NCI-H226 (cell line): ENCODE measurements at places on chromosomes 5 and 9.
A peak's percentile ranks its signal among the peaks of the same experiment; 100 is the strongest.

DNA sequence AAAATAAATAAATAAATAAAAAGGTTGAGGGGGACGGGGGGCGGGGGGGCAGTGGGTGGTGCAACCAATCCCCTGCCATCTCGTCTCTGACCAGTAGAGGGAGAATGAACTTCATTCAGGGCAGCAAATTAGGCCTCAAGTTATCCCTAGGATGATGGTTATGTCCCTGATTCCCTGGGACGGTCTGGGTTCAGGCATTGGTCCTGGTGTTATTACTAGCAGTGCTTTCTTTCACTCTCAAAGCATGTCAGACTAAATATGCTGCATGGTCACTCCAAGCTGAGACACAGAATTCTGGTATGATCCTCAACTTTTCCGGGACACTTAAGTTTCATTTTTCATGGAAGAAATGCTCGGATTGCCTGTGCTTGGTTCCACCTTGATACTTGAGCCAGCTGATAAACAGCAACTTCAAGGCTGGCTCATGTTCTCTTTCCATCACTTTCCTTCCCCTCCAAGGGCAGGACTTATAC lies 59.4 kb downstream of the DAP start:
- peak; percentile 21 for DNase-seq

DNA sequence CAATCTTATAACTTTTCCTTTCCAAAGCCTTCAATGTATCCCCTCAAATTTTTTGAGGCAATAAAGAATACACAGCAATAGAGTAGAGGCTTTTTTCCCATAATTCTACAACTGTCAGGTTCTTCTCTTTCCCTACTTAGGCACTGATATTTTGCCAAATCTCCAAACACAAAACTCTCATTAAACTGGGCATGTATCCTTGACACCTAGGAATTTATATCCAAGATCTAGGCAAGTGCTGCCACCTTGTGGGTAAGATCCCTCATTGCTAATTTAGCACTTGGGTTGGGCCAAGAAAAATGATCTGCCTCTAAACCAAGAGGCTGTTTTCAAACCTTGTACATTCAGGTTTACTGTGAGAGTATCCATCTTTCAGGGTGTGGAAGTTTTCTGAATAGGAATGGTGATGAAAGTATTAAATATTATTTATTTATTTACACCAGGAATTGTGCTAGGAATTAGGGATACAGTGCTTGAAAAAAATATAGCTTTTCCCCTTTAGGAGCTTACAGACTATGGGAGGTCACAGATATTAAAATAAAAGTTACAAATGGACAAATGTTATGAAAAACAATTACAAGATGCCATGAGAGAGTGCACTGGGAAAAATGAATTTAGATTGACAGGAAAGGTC lies 17.6 kb downstream of the TSTD2 start:
- no peak for DNase-seq

GRCh38 chr9:92444841-92445240 lies 20.6 kb upstream of the OMD start:
- DNase-seq = no peak

DNA sequence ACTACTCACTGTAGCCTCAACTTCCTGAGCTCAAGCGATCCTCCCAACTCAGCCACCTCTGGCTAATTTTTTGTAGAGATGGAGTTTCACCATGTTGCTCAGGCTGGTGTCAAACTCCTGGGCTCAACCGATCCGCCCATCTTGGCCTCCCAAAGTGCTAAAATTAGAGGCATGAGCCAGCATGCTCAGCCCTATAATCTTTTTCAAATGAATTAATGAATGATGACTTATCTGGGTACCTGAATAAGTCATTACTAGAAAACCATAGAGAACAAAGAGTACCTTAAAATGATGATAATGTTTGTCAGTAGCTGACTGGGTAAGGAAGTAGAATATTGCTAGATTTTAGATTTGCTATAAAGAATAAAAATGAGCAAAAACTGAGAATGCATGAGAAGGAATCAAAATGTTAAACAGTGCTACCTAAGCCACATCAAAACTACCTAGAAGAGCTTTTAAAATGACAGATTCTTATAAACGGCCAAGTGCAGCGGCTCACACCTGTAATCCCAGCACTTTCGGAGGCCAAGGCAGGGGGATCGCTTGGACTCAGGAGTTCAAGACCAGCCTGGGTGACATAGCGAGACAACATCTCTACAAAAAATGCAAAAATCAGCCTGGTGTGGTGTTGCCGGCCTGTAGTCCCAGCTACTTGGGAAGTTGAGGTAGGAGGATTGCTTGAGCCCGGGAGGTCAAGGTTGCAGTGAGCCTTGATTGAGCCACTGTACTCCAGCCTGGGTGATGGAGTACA lies 13.6 kb downstream of the FNBP1 start:
- no peak for DNase-seq

DNA sequence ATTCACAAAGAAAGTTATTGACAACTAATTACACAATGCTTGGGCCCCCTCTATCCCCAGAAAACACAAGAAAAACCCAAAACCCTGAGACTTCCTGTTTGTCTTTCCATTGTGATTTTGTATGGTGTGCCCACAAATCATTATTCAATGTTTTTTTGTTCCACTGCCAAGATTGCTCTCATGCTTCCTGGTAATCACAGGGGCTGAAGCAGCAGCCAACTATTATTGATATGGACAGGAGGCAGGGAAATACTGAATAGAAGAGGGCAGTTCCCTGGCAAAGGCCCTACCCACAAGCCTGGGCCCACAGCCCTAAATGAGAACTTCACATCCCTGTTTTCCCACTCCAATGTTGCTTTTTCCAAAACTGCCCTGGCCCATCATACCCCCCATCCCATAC lies 21.5 kb upstream of the RFK start:
- DNase-seq = no peak

DNA sequence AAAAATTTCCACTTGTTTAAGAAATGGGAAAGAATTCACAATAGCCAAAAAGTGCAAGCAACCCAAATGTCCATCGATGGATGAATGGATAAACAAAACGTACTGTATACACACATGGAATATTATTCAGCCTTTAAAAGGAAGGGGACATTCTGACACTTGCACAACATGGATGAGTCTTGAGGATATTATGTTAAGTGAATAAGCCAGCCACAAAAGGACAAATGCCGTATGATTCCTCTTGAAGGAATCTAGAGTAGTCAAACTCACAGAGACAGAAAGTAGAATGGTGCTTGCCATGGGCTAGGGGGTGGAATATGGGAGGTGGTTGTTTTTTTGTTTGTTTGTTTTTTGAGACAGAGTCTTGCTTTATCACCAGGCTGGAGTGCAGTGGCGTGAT lies 3.8 kb upstream of the ATP6V0E1 start:
- DNase-seq = no peak

DNA sequence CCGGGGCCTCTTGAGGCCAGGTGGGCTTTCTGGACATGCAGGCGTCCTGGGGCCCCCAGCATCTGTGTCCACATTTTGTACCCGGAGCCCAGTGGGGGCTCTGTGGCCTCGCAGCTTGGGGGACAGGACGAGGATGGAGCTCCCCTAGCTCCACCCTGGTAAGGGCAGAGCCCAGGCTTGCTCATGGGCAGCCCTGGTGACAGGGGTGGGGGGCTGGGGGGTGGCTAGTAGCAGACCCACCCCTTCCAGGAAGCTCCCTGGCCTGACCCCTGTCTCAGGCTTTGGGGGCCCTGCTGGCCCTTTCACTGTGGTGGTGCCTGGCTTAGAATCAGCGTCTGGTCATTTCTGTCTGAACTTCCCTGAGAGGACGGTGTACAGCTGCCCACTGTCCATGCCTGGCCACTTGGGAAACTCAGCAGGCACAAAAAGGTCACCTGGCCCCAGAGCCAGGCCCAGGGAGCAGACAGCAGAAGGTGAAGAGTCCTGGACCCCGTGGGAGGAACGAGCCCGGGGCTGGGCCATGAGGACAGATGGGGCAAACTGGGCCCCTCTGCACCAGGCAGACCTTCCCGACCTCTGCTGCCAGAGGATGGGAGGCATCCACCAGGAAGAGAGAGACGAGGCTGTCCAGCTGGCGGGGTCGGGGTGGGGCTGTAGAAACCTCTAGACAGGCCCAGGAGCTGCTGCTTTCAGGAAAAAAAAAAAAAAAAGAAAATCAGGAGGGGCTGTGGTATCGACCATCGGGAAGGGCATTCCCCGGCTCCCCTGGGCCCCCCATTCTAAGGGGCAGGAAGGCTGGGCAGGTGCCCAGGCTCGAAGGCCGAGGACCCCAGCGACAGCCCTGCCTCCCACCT lies 52.8 kb downstream of the EXD3 start:
- no peak for DNase-seq

- peak; percentile 55 for DNase-seq
Measured at GRCh38 chr5:149141224-149141956, at the start of gene ABLIM3. Gene ABLIM3, plus strand, starts transcription at chr5:149141493. Its CDS starts 603 bp downstream, at chr5:149142096.

GRCh38 chr5:32251871-32252458 lies 60.8 kb downstream of the MTMR12 start:
- no peak for DNase-seq

GRCh38 chr9:121942866-121943382 lies 150.2 kb downstream of the TTLL11 start:
- no peak for DNase-seq

- no peak for DNase-seq
Measured at GRCh38 chr9:77161966-77162365, 15.4 kb upstream of the VPS13A start.
